ENCODE measurements at places on chromosomes 1 and 21.

DNA sequence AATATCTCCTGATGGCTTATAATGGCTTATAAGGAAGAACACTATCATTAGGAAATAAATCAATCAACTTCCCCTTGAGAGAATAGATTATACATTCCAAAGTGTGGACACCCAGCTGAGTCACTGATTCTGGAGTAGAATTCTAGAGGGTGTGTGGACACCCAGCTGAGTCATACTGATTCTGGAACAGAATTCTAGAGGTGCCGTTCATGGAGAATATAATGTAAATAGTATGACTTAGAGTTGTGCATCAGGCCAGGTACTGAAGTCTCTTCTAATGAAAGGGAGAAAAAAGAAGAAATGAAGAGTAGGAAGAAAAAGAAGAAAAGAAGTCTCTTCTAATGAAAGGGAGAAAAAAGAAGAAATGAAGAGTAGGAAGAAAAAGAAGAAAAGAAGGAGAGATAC, 2.4 kb upstream of the USP33 start:
- DNase-seq: no peak

- DNase-seq: no peak
Measured at GRCh38 chr1:17243274-17243673, 5.6 kb upstream of the PADI3 start.

DNA sequence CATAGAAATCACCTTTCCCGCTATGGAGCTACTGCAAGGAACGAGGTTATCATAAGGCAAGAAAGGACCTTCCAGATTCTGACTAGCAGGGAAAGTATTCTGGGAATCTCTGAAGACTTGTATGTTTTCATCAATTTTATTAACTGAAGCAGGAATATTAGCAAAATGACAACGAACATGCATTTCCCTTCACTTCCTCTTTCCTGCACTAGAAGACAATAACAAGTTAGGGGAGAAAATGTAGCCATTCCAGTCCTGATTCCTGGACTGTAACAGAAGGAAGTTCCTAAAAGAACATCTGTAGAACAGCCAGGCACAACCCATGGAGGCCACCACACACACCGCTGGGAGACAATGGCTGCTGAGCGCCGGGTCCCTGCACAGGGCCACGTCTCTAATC, 106.8 kb downstream of the RAVER2 start:
- DNase-seq: no peak

GRCh38 chr1:19528438-19528837, 43.1 kb upstream of the CAPZB start:
- DNase-seq: no peak

- DNase-seq: no peak
Measured at GRCh38 chr1:68454534-68454933, 4.8 kb upstream of the RPE65 start.

- no peak for DNase-seq
Measured at GRCh38 chr21:32020564-32020963, 147.7 kb downstream of the HUNK start.

GRCh38 chr1:165600793-165601192, 30.2 kb upstream of the MGST3 start:
- DNase-seq: no peak

GRCh38 chr1:17632541-17633184, 93.2 kb downstream of the ARHGEF10L start:
- DNase-seq: no peak

- no peak for DNase-seq
Measured at GRCh38 chr1:233459470-233459945, 132.0 kb downstream of the MAP3K21 start.

- no peak for DNase-seq
Measured at GRCh38 chr1:234722270-234722704, 112.3 kb upstream of the IRF2BP2 start.

DNA sequence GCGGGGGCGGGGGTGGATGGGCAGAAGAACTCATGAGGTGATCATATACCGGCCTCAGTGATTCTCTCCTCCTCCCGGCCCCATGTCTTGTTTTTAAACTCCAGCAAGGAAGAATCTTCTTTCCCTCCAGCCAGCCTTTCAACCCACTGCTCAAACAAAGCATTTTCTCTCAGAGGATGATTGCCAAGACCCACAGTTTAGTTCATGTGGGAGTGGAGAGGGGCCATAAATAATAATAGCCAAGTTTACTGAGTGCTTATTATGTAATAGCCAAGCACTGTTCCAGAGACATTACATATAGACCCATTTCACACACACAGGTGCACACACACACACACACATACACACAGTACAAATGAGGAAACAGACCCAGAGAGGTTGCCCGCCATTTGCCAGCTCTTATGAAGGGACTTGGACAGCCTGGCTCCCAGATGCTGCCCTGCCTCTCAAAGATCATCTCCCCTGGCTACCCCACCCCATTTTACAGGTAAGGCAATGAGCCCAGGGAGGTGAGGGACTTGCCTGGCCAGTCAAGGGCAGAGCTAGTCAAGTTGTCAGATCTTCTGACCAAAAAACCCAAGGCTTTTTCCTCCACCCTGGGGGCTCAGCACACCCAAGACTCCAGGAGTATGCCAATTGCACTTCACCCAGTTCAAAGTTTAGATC, 18.0 kb upstream of the BCAR3 start:
- DNase-seq: no peak

GRCh38 chr1:214136324-214136919, 144.5 kb upstream of the SMYD2 start:
- no peak for DNase-seq

GRCh38 chr1:239361403-239361802, 25.0 kb upstream of the CHRM3 start:
- no peak for DNase-seq

GRCh38 chr1:7422966-7423365, 348.1 kb upstream of the VAMP3 start:
- no peak for DNase-seq
